Astrocyte of the spinal cord (primary cell): ENCODE measurements at places on chromosomes 7 and 10.

- DNase-seq: no peak
These were observed 71.1 kb downstream of the ZRANB1 start for GRCh38 chr10:125012851-125013528.

- DNase-seq: no peak
These were observed 337.3 kb upstream of the GHITM start for GRCh38 chr10:83801983-83802382.

DNA sequence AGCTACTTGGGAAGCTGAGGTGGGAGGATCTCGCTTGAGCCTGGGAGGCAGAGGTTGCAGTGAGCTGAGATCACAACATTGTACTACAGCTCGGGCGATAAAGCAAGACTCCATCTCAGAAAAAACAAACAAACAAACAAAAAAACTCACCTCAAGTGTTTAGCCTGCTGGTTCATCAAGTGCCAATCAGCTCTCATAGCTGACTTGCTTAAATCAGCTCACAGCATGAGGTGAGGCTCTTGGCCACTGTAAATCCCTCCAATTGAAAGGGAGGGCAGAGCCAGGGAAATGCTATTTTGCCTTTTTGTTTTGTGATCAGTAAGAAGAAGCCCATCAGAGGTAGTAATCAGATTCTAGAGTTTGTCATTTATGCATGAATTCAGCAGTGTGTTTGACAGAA lies 112.3 kb downstream of the RAB11FIP2 start:
- DNase-seq: no peak

DNA sequence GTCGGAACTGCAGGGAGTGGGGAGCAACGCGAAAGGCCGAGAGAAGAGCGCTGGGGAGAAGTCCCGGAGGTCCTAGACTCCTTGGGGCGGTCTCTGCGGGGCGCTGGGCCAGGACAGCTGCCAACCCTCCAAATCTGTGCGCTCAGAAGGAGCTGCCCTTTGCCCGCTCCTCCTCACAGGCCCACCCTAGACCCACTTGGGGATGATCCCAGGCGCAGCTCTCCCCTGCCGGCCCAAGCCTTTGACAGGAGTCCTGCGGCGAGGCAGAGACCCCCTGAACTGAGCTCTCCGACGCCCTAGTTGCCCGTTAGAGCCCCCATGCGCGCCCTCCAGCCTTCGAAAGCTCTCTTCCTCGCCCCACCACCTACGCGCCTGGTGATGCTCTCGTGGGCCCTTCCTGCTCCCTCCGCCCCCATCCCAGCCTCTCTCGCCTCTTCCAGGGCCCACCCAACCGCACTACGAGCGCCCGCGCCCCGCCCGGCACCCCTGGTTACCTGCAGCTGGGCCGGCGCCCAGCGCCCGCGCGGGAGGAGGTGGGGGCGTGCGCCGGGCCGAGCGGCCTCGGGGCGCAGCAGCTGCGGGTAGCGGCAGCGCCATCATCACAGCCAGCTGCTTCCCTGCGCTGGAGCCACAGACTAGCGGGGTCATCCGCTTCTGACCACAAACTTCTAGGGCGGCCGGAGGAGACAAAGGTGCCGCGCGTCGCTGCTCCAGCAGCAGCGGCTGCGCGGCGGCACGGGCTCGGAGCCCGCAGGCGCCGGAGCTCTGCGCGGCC lies 353.4 kb downstream of the DNAJB6 start:
- DNase-seq: no peak

DNA sequence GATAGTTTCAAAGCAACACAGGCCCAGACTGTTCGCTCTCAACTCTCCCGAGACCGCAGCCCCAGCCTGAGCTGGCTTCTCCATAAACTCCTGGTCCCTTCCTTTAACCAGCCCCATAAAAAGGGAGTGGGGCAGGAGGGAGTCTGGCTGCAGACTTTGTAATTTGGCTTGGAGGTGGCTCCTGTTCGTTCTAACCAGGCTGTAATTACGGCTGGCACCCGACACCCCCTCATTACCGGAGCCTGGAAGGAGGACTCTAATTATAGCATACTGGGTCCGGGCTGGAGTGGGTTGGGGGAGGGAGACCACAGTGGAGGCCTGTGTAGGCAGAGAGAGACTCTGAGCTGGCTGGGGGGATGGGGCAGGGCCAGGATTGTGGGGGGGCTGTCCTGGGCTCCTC lies 49.7 kb downstream of the UNC5B start:
- DNase-seq: no peak

DNA sequence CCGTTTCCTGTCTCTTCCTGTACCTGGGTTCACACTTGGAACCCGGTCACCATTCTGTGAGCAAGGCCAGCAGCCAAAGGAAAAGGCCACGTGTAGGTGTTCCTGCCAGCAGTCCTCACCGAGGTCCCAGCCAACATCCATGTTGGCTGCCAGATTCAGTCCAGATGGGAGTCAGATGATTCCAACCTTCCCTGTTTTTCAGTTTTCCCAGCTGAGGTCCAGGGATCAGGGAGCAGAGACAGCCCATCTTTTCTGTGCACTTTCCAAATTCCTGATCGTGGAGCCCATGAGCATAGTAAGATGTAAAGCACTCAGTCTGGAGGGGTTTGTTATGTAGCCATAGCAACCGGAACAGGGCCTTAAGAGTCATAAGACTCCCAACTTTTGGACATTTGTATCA lies 3.9 kb upstream of the PVRIG start:
- DNase-seq: peak; percentile 15

- DNase-seq: no peak
These were observed 104.3 kb downstream of the NRBF2 start for GRCh38 chr10:63237396-63237795.

DNA sequence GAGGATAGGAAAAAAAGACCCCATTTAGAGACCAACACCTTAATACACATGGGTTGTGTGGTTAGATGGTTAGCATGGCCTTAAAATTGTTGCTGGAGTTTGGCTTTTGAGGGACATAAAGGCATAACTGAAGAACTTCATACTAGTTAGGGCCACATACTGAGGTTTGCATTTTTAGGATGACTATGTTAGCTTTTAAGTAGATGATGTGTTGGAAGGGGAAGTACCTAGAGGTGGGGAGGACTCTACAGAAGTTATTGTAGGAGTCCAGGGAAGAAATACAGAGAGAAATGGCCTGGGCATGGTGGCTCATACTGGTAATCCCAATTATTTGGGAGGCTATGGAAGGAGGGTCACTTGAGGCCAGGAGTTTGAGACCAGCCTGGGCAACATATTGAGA lies 40.5 kb downstream of the ENTPD1 start:
- DNase-seq: no peak

GRCh38 chr7:157405501-157405900 lies 68.7 kb downstream of the DNAJB6 start:
- no peak for DNase-seq

DNA sequence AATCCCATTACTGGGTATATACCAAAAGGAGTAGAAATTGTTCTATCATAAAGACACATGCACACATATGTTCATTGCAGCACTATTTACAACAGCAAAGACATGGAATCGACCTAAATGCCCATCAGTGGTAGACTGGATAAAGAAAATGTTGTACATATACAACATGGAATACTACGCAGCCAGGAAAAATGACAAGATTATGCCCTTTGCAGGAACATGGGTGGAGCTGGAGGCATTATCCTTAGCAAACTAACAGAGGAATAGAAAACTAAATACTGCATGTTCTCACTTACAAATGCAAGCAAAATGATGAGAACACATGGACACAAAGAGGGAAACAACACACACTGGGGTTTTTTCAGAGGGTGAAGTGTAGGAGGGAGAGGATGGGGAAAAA lies 300.2 kb downstream of the BAMBI start:
- DNase-seq: no peak

- no peak for DNase-seq
These were observed 167.5 kb downstream of the ARHGAP12 start for GRCh38 chr10:31761156-31761555.

GRCh38 chr7:129271500-129272355 lies 46.9 kb downstream of the AHCYL2 start:
- peak; percentile 64 for DNase-seq

- peak; percentile 86 for DNase-seq
These were observed 42.6 kb downstream of the SEM1 start for GRCh38 chr7:96667026-96667425.

- DNase-seq: peak; percentile 98
These were observed 16.4 kb upstream of the FOXK1 start for GRCh38 chr7:4665661-4666060.

DNA sequence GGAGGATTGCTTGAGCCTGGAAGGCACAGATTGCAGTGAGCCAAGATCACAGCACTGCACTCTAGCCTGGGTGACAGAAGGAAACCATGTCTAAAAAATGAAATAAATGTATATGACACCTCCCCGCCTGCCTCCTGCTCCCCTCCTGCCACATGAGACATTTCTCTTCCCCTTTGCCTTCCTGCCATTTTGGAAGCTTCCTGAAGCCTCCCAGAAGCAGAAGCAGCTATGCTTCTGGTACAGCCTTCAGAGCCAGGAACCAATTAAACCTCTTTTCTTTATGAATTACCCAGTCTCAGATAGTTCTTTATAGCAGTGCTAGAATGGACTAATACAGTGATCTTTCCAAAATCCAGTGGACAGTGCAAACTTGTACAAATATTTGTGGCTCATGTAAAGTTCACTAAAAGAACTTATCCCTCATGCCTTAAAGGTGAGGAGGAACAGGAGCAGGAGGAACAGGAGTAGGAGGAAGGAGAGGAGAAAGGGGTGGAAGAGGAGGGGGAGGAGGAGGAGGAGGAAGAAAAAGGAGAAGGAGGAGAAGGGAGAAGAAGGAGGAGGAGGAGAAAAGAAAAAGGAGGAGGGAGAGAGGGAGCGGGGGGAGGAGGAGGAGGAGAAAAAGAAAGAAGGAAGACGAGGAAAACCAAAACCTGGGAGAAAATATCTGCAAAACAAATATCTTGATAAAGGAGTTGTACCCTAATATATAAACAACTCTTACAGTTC lies 2.8 kb upstream of the ABI1 start:
- DNase-seq: no peak

DNA sequence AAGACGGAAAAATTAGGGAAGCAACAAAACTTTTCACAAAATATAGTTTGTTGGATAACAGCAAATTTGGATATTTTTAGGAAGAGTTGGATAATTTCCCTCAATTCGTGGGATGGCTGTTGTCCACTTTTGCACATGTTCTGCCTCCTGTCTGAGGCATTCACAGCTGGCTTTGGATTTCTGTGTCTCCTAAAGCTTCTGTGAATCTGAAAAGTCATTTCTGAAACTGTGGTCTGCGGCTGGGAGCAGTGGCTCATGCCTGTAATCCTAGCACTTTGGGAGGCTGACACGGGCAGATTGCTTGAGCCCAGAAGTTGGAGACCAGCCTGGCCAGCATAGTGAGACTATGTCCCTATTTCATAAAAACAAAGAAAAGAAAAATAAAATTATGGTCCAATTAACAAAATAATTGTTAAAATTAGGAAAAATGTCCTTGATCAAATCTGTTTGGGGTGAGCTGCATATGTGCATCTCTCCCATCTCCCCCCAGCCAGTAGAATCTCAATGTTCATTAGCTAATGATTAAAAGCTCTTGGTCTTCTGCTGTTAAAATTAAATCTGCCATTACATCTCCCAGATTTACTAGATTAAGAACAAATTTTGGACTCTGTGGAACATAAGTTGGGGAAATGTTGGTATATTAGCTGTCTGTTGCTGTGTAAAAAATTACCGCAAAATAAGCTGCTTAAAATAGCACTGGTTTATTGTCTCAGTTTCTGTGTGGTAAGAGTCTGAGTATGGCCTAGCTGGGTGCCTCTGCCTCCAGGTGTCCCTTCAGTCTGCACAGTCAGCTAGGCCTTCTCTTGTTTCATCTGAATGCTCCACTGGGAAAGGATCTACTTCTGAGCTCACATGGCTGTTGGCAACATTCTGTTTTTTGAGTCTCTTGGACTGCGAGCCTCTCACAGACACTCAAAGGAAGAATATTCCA lies 332.0 kb upstream of the FZD1 start:
- peak; percentile 25 for DNase-seq

- peak; percentile 55 for DNase-seq
These were observed 225.1 kb downstream of the GATA3 start for GRCh38 chr10:8279598-8279997.

DNA sequence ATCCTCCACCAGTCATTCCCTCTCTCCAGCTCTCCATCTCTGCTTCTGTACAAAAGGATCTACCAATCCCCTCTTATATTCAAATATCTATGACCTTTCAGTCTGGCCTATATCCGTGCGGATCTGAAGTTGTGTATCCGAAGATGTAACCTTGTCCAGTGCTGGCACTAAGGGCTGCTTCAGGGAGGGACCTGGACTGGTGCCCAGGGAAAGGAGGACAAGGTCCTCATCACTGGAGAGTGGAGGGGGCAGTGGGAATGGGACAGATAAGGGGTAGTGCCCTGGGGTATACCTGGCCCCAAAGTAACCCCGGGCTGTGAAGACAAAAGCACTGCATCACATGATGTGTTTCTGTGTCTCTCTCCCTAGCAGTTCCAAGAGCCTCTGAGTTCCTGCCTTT lies 1.8 kb downstream of the TMEM225B start:
- no peak for DNase-seq

DNA sequence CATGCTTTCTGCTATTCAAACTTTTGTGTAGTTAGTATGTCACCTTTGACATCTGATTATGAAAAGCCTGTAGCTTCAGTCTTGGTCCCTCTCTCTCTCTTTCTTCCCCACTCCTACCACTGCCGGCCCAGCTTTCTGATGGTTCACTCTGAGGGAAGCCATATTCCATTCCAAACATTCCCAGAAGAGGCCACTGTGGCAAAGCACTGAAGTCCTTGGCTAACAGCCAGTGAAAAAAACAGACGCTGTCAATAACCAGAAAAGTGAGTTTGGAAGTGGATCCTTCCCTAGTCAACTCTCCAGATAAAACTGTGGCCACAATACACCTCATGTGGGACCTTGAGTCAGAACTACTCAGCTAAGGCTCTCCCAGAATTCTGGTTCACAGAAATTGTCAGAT lies 950.7 kb upstream of the PHF14 start:
- DNase-seq: peak; percentile 1

DNA sequence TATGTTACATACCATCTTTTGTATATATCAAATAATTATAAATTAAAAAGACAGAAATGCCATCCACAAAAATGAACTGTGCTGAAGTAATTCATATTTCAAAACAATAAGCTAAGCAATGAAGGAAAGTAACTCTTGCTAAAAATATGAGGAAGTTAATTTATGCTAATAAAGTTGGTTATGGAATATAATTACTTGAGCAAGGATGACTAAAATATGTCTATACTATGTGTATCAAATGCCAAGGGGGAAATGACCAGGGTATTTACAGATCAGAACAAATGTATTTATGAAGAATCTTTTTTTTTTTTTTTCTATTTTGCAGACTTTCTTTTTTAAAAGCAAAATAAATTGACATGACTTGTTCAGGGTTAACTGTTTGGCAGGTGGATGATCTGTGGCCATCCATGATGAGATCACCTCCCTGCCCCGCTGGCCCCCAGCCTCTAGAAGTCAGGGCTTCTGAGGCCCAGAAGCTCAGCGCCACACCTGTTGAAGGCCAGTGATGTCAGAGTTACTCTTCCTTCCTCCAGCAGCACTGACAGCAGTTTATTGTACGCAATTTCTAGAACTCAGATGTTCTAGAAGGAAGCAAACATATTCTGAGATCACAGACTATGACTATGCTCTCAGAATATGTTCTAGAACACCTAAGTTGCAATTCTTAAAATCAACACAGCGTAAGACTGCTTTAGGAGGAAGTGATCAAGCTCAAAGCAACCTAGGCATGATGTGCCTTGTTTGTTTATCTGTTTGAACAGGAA lies 196.1 kb upstream of the KLF14 start:
- peak; percentile 42 for DNase-seq

GRCh38 chr10:86670290-86670811 lies 2.0 kb downstream of the LDB3 start:
- DNase-seq: no peak
